ENCODE measurements at places on chromosomes 5 and 9. TPM values are rescaled to one million over a fixed set of nuclear protein-coding genes. Genes with fewer than 3 reads are reported as not detected.

The ZNF782 gene
- 2.5 TPM for total RNA-seq

The PCDHB4 gene
- total RNA-seq = not detected

DNA sequence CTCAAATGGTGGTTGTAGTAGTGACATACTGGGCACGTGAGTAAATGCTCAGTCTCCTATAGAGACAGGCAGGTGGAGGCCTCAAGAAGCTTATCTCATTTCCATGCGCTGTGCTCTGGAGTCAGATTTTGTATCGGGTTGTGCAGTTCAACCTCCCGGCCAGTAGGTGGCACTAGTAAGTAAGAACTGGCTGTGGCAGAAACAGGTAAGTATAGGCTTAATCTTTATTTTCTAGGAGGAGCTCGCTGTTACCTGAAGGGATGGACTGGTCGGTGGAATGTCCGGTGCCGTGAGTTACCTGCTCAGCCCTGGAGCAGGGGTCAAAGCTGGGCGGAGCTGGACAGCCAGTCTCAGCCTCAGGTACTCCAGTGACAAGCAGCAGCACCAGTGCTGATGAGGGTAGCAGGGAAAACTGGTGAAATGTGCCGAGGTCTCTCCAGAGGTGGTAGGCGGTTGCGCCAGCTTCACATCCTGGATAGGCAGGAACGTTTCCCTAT lies 880.1 kb upstream of the SEMA6A start:
- peak; percentile 22 for DNase-seq

DNA sequence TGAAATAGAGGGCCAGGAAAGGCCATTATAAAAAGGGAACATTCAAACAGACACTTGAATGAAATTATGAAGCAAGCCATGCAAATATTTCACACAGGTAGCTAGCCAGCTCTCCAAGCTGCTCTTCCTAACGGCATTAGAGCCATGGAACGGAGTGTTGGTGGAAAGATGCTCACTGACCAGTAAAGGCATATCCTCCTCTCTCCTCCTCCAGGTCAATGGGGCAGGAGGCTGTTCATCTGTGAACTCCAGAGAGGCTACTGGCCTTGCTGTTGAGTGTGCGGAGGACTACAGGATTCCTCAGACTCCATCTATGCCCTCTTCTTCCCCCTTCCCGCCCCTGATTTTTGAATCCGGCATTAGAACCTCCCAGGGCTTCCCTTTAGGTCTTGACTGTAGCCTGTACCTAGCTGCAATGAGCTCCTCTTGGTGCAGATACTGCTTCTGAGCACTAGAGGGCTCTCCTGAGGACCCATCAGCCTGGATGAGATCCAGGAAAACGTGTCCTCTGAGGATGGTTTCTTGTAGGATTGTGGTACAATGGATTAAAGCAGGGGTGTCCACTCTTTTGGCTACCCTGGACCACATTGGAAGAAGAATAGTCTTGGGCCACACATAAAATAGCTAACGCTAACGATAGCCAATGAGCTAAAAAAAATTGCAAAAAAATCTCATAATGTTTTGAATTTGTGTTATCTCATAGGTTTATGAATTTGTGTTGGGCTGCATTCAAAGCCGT lies 162.2 kb downstream of the SREK1 start:
- peak; percentile 23 for DNase-seq

The EPB41L4B gene
- total RNA-seq = 0.74 TPM

DNA sequence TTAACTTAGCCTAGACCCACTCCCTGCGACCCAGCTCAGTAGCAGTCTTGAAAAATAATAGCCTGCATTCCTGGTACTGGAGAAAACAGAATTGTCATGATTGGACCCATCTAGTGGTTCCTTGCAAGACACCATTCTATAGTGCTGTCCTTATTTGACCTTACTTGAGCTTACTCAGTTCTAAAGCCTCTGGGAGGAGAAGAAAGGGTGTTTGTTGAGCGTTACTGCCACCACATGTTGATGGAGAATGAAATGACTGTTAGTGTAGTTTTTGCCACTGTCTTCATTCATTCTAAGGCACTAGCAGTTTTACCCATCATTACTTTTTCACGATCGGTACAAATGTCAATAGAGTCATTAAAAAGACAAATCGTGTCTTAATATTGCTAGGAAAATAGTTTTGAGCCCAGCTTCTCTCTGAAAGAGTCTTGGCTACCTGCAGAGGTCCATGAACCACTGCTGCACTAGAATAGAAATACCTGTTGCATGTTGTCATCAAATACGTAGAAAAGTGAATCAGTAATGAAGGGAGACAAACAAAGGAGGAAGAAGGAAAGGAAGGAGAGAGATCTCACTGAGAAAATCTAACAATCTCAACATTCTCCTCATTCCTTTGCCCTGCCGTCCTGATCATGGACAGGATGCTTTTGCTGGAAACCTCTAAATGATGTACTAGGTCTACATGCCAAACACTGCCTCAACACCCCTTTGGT lies 96.0 kb downstream of the LIX1 start:
- DNase-seq = no peak

DNA sequence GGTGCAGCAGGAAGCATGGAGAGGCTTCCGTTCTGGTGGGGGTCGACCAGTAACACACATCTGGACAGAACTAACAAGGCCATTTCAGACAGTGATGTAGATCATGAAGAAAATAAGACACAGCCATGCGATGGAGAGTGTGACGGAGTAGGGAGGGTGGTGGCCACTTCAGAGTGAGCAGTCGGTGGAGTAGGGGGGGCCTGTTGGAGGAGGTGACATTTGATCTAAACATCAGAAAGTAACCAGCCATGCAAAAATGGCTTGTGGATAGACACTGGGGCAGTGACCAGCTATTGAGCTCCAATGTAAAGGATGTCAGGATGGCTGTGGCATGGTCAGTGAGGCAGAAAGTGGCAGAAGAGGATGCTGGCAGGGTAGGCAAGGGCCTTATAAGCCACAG lies 65.9 kb downstream of the PPARGC1B start:
- no peak for DNase-seq

- DNase-seq = no peak
Measured at GRCh38 chr9:113785334-113785733, 90.8 kb upstream of the ZNF618 start.

The GRPEL2 gene
- total RNA-seq = 56.4 TPM

The ANXA1 gene
- 35.1 TPM for total RNA-seq

The RAB14 gene
- 61.0 TPM for total RNA-seq

DNA sequence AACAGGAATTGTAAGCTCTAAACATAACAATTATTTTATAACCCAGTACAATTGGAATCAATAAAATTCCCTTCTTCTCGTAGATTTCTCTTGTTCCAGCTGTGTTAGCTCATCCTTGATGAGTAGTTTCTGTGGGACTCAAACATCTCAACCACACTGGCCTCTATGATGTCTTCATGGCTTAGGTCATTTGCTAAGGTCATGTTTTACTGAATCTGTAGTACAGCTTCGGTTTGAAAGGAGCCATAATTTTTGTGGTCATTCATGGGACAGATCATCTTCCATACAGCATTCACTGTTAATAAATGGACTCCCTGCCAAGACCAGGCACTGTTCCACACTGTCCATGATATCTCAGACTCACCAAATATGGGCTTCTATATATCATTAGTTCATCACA lies 369.0 kb upstream of the RFX3 start:
- DNase-seq = no peak

DNA sequence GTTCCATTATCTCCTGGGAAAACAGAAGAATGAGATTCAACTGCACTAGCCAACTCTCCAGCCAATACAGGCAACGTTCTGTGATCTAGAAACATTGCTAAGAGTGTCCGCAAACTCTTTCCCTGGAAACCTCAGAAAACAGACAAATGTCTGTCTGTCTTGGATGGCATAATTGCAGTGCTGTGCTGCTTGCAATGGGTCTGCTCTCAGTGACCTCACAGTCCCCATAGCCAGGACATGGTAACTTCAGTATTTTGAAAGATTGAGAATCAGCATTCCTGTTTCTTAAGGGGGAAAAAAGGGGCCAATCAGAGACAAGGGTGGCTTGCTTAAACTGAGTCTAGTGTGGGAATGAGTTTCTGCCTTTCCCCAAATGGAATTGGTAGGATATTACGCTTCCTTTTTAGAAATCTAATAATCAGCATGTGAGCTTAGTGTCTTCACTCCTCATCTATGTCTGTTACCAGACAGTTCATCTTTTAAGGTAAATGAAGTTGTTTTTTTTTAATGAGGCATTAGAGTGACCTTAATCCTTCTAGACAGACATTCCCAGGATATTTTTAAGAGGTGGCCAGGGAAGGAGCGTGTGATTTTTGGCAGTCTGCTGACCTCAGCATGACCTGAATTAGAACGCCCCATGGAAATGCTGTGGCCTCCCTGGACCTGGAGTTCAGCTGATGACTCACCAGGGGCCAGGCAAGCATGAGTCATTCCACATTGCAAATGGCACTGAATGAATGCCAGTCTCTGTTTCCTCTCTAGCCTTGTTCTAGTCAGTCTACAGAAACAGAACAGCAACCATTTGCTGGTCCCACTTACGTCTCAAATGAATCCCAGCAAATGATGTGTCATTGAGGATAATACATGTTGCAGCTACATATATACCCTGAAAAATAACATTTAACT lies 210.2 kb upstream of the ACTBL2 start:
- DNase-seq = peak; percentile 10

The PCDHGB1 gene
- total RNA-seq = not detected

DNA sequence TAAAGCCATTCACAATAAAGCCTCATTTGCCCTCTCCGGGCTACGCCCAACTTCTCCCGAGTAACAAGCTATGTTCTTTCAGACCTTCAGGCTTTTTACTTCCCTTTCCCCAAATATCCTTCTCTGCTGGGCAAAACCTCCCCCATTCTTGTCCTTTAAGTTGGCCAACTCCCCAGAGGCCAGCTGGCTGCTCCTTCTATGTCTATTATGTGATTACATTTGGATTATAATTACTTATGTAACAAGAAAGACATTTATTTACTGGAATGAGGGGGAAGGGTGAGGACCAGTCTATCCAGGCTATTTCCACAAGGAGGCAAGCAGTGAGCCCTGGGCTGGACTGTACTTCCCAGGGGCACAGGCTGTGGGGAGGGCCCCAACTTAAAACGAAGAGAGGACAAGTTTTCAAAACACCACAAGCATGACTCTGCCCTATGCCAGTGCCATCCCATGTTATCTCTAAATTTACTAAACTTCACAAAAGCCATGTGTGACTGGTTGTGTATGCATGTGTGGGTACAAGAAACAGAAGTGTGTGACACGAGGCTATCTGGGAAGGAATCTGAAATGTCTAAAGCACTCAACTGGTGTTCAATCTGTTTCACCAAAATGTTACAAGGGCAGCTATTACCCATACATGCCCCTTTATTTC lies 84.5 kb downstream of the GNAQ start:
- no peak for DNase-seq

GRCh38 chr9:129900263-129901027 lies 65.2 kb downstream of the USP20 start:
- no peak for DNase-seq

DNA sequence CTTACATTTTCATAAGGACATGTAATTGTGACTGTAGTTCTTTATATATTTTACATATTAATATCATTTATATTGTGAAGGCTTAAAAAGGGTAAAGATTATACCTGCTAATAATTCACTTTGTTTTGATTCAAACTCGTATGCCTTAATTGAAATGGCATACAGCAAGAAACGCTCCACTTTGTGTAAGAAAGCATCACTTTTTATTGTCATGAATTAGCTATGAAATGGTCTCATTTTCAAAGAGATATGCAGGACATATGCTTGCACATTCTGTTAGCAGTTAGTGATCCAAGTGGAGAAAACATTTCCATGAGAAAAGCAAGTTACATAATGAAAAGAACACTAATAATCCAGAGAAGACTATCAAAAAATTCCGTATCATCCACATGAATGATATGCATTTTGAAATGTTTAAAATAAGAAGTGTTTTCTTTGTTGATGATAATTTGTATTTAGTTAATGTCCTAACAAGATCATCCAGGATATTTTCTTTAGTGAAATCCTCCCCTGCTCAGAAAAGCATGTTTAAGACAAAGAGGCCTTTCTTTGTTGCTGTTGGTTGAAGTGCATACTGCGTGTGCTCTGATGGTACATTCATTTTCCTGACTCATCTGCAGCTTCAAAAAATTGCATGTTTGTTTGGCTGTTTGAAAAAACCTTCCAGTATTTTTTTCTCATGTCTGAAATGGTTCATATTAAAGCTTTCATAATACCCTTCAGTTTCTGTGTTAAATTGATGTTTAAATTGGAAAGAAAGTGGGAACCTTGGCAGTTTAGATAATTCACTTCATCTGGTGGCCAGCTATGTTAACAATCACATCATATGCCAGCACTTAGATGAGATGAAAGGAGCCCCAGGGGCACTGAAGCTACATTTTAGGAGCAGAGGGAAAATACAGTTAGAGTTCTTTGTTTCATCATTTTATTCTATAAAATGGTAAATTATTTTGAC lies 242.2 kb downstream of the CSNK1G3 start:
- no peak for DNase-seq

The HEXB gene
- total RNA-seq = 44.7 TPM

- DNase-seq = no peak
Measured at GRCh38 chr5:133821311-133821741, 147.1 kb downstream of the C5orf15 start.

DNA sequence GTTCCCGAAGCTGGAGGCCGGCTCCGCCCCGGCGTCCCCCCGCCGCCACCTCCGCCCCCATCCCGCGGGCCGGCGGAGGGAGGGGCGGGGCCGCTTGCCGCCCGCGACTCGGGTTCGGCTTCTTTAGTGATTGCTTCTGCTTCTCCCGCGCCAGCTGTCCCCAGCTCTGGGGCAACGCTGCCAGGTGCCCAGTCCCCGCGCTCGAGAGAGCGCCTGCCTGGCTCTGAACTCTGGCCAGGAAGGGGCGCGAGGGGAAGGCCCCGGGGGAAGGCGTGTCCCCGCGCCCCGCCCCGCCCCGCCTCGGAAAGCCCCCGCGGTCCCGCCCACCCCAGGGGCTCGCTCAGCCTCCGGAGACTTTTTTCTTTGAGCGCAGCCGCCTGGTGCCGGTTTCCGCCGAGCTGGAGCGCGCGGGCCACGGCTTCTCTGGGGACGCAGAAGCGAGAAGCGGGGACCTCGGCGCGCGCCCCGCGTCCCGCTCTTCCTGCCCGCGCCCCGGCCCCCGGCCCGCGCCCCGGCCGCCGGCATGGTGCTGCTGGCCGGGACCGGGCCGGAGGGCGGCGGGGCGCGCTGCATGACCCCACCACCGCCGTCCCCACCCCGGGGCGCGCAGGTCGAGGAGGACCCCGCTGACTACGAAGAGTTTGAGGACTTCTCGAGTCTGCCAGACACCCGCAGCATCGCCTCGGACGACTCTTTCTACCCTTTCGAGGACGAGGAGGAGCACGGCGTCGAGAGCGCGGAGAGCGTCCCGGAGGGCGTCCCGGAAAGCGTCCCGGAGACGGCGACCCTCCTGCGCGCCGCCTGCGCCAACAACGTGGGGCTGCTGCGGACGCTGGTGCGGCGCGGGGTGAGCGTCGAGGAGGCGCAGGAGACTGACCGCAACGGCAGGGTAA lies at the start of gene ANKRD33B:
Gene ANKRD33B (plus strand): TSS at position 126 of the 893 bp plus-strand sequence. CDS start 398 bp downstream, at position 524.
- peak; percentile 85 for DNase-seq

DNA sequence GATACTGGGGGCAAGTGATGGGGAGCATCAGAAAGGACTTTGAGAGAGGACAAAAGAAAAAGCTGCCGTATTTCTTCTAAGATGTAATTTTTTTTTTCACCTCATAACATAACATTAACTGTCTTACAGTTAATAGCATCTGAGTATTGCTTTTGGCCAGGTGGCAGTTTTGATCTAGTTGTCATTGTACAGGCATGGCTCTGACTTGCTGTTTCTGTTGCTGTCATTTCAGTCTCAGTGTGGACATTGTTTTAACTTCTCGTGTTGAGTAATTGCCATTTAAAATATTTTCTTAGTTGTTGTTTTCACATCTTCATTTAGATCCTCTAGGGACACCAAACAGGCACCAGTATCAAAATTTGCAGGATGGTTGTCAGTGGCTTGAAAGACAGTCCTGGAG lies 12.4 kb downstream of the SMAD5 start:
- no peak for DNase-seq

GRCh38 chr5:76367623-76368371 lies 35.3 kb upstream of the IQGAP2 start:
- peak; percentile 14 for DNase-seq

The TBCA gene
- 233 TPM for total RNA-seq

Data from activated naive CD8-positive, alpha-beta T cell treated with anti-CD3 and anti-CD28 coated beads for 36 hours (primary cell).